ENCODE measurements at places on chromosomes 7 and 10.

DNA sequence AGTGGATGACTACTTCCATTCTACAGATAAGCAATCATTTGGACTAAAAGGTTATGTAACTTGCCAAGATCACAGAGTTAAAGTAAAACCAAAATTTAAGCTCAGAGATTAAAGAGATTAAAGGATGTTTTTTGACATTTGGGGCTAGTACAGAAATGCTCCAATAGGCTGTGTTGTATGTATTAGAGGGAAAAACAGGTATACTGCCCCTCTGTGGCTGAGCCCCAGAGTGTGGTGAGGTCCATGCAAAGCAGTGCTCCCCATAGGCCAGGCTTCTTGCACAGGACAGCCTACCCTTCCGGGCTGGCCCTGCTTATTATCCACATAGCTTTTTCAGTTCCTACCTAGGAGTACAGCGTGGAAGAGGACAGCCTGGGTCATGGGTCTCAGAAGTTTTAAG is 322.8 kb downstream of the POM121L12 start:
- no peak for DNase-seq

- peak; percentile 72 for DNase-seq
Observed at GRCh38 chr7:12771378-12771877, 84.0 kb downstream of the ARL4A start.

DNA sequence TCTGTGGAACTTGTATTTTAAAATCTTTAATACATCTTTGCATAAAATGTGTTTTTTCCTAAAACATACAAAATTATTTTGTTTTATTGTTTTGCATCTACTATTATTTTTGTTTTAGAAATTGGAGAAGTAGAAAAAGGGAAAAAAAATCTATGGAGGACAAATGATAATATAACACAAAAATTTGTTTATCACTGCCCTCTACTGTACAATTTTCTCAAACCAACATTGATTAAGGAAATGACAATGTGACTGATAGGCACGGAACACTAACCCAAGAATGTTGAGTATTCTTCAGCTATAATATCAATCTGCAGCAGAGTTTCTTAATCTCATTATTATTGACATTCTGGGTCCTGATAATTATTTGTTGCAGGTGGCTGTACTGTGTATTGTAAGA is 9.5 kb upstream of the ING3 start:
- no peak for DNase-seq

GRCh38 chr10:80203835-80204676 is 1.3 kb downstream of the ANXA11 start:
- DNase-seq: no peak

- no peak for DNase-seq
Observed at GRCh38 chr7:25002786-25003185, 22.8 kb upstream of the OSBPL3 start.

DNA sequence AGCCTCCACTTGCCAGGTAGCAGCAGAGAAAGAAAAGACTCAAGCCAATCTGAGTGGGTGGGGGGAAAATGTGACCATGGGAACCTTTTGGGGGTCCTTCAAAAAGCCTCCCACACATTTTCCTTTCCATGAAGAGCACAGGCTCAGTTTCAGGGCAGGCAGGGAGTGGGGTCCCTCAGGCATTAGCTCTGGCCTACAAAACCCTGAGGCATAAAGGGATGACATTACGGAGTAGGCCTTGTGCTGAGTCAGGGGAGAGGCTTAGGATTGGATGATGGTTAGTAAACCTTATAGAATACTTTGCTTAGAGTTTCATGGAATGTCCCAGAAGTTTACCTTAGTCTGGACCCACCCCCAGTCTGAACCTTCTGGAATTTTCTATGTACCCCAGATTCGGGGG is 3.5 kb downstream of the DNAJC30 start:
- no peak for DNase-seq

- no peak for DNase-seq
Observed at GRCh38 chr7:26515314-26515842, 223.7 kb downstream of the SNX10 start.

Data from pulmonary artery endothelial cell (primary cell).